ENCODE measurements at places on chromosomes 2 and 18. TPM values are rescaled to one million over a fixed set of nuclear protein-coding genes. Genes with fewer than 3 reads are reported as not detected.

DNA sequence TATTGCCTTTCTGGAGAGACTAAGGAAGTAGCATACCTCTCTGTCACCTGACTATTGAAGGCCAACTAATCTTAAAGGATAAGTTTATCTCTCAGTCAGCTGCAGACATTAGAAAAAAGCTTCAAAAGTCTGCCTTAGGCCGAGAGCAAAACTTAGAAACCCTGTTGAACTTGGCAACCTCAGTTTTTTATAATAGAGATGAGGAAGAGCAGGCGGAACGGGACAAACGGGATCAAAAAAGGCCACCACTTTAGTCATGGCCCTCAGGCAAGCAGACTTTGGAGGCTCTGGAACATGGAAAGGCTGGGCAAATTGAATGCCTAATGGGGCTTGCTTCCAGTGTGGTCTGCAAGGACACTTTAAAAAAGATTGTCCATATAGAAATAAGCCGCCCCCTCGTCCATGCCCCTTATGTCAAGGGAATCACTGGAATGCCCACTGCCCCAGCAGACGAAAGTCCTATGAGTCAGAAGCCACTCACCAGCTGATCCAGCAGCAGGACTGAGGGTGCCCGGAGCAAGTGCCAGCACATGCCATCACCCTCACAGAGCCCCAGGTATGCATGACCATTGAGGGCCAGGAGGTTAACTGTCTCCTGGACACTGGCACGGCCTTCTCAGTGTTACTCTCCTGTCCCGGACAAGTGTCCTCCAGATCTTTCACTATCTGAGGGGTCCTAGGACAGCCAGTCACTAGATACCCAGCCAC, 61.5 kb upstream of the FAM98A start:
- no peak for DNase-seq

- no peak for DNase-seq
Observed at GRCh38 chr2:102717308-102718018, 44.4 kb upstream of the TMEM182 start.

DNA sequence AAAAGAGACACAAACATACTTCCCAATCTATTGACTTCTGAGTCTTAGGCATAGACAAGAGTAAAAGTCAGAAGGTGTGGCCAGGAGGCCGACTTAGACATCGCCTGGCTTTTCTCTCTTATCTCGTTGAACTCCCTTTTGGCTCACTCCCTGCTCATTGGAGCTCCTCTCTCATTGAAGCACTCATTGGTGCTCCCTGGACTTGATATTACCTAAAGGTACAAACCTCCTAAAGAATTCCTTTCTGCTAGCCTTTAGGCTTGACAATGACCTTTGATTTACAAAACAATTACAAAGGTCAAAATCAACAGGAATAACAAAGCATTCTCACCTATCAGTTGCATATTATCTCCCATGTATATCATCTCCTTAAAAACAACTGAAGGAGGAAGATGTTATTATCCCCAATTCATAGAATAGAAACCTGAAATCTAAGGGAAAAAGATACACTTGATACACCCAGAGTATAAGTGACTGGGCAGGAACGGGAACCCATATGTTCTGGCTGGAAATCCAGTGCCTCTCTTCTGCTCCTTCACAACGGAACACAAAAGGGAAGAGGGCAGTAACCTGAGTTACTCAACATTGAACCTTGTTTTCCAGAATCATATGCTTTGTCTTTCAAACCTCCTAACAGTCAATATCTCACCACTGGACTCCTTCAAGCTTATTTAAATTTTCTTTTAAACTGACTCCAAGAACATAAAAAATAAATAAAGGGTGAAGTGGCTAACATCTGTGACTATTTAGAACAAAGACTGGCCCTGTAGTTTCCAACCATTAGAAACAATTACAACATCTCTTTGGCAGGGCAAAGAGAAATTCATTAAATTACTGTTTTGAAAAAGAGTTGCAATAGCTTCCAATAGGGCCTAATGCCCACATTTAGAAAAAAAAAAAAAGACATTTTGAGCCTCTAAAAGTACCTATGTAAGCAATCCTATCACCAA, 1247.9 kb downstream of the LRP1B start:
- DNase-seq: no peak

TMEM247 gene
- not detected for polyA plus RNA-seq

CDKL4 gene
- 0.38 TPM for polyA plus RNA-seq

- no peak for DNase-seq
Observed at GRCh38 chr18:72360634-72361033, 183.5 kb downstream of the CBLN2 start.

- no peak for DNase-seq
Observed at GRCh38 chr18:21903709-21904108, 163.1 kb downstream of the MIB1 start.

GRCh38 chr18:11752116-11752911, 63.2 kb downstream of the GNAL start:
- no peak for DNase-seq

GRCh38 chr2:71238089-71238488, 11.2 kb upstream of the PAIP2B start:
- no peak for DNase-seq

ASB18 gene
- 0.13 TPM for polyA plus RNA-seq

DNA sequence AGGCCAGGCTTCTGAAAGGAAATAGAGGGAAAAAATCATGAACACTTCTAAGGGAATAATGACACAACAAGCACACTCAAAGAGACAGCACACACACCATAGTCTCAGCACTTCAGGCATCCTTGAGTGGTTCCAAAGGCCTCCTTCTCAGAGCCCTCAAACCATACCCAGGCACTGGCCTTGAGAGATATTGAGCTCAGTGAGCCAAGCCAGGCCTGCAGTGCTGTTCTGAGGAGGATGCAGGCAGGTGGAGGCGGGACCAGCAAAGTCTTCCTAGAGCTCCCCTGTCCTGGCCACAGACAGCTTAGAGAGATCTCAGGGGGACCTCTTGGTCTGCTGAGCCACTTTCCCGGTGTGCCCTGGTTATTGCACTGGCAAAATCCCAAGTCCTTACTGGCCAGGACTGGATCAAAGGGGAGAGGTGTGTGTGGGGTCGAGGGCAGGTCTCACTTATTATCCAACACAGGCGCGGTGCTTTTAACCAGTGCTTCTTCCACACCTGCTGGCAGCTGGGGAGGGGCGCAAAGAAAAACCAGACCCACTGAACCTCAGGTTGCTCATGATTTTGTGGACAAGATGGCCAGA, 86.8 kb upstream of the HAAO start:
- no peak for DNase-seq

DNA sequence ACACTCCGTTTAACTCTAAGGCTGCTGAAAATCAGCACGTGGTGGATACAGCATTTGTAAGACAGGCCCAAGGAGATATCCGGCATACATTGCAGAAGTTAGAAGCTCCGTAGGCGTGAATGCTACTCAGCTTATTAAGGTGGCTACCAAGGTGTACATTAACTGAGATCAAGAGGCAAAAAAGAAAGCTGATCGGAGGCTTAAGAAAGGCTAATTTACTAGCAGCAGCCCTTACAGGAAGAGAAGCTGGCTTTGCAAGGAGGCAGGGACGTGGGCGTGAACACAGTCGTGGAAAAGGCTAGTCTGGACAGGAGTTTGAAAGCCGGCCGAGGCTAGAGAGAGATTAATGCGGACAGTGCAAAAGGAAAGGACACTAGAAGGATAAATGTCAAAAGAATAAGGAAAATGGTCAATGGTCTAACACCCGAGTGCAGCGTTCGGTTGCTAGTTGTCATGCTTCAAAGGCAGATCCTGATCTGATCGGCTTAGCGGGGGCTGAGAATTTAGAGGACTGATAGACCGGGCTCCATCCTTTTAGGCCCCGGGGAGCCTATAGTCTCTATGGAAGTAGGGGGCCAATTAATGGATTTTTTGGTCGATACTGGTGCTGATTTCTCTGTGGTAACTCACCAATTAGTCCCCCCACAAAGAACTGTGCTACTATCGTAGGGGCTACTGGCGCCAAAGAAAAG, 45.6 kb upstream of the SELENOI start:
- DNase-seq: peak; percentile 21

IL1A gene
- not detected for polyA plus RNA-seq

MOGAT1 gene
- 0.10 TPM for polyA plus RNA-seq

GRCh38 chr18:48121752-48122151, 191.3 kb upstream of the SMAD2 start:
- DNase-seq: no peak

GLB1L gene
- 17.4 TPM for polyA plus RNA-seq

CMPK2 gene
- polyA plus RNA-seq: 3.0 TPM

Measured in renal pelvis (tissue), 12 donors.